ENCODE measurements at places on chromosomes 3 and 15. TPM values are rescaled to one million over a fixed set of nuclear protein-coding genes. Genes with fewer than 3 reads are reported as not detected.

Gene MORC1
- total RNA-seq, result not detected

Gene BFSP2
- total RNA-seq, result not detected

Gene CDCP1
- 75.6 TPM for total RNA-seq

Gene CD200
- total RNA-seq, result 0.49 TPM

Gene NMNAT3
- 1.9 TPM for total RNA-seq

GRCh38 chr15:73564255-73564654 is 68.9 kb downstream of the NPTN start:
- peak; percentile 86 for DNase-seq

DNA sequence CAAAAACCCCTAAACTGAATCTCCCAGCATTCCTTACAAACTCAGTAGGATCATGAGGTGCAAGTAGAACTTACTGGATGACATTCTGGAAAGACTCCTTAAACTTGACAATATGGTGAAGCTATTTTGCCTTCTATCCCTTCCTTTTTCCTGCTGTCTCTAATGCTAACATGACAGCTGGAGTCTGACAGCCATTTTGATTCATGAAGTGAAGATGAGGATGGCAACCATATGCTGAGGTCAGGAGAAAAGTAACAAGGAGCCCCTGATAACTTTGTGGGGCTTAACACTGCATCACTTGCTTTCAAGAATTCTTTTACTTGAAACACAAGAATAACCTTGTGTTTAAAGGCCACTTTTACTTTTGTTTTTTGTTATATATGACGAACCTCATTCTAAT is 15.0 kb upstream of the NEK10 start:
- DNase-seq, result no peak

GRCh38 chr3:45906681-45907407 is 20.5 kb downstream of the CCR9 start:
- peak; percentile 63 for DNase-seq

- DNase-seq, result peak; percentile 96
Measured at GRCh38 chr15:55282284-55282833, 7.3 kb downstream of the RAB27A start.

DNA sequence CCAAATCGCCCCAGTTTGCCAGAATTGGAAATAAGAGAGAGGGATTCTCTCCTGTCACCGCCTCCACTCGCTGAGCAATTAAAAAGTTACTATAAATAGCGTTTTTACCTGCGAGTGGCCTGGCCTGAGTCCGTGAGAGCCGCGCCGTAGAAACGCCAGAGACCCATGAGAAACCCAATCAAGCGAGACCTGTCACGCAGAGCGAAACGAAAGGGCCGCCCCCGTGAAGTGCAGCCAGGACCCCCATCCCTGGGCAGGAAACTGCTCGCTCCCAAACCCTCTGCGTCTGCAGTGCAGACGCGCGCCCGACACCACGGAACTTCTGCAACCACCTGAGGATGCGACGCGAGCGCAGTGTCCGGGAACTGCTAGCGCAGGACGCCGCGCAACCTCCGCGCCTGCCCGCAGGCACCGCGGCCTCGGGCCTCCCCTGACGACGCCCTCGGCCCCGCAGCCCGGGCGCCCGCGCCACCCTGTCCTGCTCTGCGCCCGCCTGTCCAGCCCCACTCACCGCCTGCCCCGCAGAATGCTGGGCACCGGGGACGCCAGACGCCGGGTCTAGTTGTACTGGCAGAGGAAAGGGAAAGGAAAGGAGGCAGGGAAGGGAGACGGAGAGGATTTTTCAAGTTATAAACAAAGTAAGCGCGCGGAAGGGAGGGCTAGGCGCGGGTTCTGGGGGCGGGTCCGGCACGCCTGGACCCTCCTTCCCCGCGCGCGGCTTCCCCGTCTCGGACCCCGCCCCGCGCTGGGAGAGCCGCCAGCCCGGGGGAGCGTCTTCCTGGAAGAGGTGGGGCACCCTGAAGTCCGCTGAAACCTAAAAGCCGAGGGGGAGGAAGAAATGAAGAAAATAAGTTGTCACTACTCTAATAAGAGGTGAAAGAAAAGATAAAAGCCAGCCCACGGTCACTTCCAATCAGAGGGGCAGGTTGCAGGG is at the start of gene PLSCR4:
PLSCR4 (minus strand) TSS at position 657 of the 934 bp plus-strand sequence. CDS start 29,034 bp downstream, outside the sequence.
- peak; percentile 77 for DNase-seq

GRCh38 chr3:41521010-41521655 is 321.8 kb downstream of the CTNNB1 start:
- DNase-seq, result no peak

GRCh38 chr15:48324949-48325348 is 6.3 kb upstream of the DUT start:
- no peak for DNase-seq

DNA sequence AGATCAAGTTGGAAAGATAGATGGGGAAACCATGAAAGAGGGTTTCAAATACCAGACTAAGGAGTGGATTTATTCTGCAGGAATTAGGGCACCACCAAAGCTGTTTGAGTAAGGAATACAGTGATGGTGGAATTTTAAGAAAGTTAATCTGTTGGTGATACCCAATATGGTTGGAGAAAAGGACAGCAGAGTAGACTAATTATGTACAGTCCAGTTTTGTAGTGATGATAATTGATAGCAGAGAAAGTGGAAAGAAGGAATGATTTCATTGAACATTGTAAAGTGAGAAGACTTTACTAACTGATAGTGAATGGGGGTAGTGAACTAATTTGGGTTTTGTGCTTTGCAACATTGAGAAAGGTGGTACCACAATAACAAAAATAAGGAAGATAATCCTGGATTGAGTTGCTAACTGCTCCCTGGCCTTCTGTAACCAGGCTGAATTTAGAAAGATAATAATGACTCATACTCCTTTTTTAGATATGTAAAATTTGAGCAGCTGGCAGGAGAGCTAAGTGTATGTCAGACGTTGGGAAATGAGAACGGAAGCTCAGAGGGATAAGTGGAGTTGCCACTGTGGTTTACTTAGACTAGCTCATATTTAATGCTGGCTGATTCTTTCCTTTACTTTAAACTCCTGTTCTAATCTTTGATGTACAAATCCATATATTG is 16.9 kb downstream of the TCAIM start:
- DNase-seq, result peak; percentile 85

GRCh38 chr15:99074446-99074845 is 30.4 kb upstream of the SYNM start:
- no peak for DNase-seq

- peak; percentile 82 for DNase-seq
Measured at GRCh38 chr15:100997442-100997841, 78.3 kb downstream of the LRRK1 start.

- peak; percentile 93 for DNase-seq
Measured at GRCh38 chr3:190385731-190386688, 2.0 kb upstream of the CLDN16 start.

- no peak for DNase-seq
Measured at GRCh38 chr3:188174317-188175044, 20.5 kb downstream of the LPP start.

- DNase-seq, result no peak
Measured at GRCh38 chr3:32601722-32602121, 31.1 kb upstream of the DYNC1LI1 start.

DNA sequence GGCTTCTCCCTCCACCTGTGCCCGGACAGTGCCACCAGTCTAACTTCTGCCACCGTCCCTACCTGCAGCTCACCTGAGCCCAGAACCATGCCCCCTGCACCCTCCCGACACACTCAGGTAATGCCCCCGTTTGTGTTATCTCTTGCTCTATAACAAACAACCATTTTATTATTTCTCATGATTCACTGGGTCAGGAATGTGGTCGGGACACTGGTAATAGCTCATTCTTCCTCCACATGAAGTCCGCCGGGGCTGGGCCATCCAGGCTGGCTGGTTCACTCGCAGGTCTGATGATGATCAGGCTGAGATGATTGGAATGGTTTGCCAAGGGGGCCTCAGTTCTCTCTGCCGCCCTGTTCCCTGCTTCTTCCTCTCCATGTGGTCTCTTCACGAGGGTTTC is 20.3 kb upstream of the NR2E3 start:
- peak; percentile 51 for DNase-seq

DNA sequence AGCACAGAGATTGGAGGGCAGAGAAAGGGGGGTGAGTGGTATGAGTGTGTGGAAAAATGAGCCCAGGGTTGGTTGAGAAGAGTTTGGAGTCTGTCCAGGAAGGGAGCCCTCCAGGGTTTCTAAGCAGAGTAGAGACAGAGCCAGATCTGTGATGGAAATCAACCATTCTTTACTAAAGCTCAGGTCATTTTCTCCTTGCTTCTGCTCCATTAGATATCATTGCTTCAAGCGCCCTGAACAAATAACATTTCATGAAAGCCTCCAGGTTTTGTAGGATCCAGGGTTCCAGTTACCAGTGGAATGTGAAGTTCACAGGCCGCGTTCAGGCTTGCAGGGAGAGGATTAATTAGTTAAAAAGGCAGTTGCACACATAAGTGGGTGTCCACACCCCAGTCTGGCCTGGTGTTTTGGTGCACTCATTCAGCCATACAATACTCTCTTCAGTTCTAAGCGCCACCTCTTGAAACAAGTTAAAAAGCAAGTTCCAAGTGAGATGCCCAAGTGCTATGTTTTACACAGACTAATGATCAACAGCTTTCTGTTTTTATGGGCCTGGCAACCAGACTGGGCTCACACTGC is 16.4 kb upstream of the BOC start:
- peak; percentile 44 for DNase-seq
